ENCODE measurements at places on chromosomes 12 and 14.

- no peak for DNase-seq
Measured at GRCh38 chr14:54251356-54251755, 145.5 kb upstream of the CDKN3 start.

- no peak for DNase-seq
Measured at GRCh38 chr12:49330032-49330619, 6.9 kb downstream of the C1QL4 start.

DNA sequence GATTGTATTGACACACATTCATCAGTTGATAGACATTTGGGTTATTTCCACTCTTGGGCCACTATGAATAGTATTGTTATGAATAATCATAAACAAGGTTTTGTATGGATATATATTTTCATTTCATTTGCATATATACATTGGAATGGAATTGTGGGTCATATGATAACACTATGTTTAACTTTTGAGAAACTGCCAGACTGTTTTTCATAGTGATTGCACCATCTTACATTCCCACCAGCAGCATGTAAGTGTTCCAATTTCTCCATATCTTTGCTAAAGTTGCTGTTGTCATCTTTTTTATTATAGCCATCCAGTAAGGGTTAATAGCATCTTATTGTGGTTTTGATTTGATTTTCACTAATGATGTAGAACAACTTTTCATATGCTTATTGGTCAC is 198.5 kb upstream of the PPFIA2 start:
- DNase-seq, result no peak

GRCh38 chr14:64698903-64699302 is 5.3 kb upstream of the PLEKHG3 start:
- no peak for DNase-seq

- no peak for DNase-seq
Measured at GRCh38 chr14:21091821-21092272, 6.6 kb downstream of the ZNF219 start.

Measured in stimulated activated CD4-positive, alpha-beta T cell treated with anti-CD3 and anti-CD28 coated beads, Interleukin-15, amount 100 ng/mL, for 24 hours (primary cell).